ENCODE measurements at places on chromosomes 2 and 18. TPM values are rescaled to one million over a fixed set of nuclear protein-coding genes. Genes with fewer than 3 reads are reported as not detected.

DNA sequence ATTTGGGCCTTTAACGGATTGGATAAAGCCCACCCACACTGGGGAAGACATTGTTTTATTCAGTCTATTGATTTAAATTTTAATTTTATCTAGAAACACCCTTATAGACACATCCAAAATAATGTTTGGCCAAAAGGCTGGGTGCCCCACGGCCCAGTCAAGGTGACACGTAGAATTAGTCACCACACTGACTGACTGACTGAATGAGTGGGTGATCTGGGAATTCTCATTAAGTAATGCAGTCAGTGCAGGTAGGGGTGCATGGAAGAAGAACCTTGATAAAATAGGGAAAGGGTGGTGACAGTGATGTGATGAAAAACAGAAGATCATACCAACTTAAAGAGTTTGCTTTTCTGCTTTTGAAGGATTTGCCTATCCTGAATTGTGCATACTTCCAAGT, 554.8 kb downstream of the DCC start:
- no peak for DNase-seq

PARD6G gene
- polyA plus RNA-seq, result 7.8 TPM

- DNase-seq, result no peak
These were observed 670.9 kb upstream of the GCFC2 start for GRCh38 chr2:76381624-76382023.

DNA sequence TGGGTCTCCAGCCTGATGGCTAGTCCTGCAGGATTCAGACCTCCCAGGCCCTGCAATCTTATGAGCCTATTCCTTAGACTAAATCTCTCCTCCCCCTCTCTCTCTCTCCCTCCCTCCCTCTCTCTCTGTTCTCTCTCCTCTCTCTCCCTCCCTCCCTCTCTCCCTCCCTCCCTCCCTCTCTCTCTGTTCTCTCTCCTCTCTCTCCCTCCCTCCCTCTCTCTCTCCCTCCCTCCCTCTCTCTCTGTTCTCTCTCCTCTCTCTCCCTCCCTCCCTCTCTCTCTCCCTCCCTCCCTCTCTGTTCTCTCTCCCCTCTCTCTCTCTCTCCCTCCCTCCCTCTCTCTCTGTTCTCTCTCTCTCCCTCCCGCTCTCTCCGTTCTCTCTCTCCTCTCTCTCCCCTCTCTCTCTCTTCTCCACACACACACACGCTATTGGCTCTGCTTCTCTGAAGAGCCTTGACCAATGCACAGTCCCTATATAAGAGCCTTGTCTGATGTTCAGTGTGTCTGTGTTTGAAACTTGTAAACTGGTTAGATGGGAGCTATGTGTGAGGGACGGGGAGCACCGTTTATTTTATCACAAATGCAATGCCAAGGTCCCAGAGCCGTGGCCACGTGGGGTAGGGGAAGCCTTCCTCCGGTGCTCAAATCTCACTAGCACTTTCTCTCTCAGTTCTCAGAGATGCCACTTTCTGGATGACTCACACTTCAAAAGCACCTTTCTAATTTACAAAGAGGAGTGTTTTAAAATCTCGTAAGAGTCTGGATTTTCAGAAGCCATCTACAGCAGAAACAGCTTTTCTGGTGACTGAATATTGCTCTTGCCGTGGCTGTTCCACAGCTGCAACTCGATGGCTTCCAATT, 9.4 kb upstream of the PRLH start:
- DNase-seq, result no peak

KIAA2012 gene
- polyA plus RNA-seq, result 0.13 TPM

LCT gene
- polyA plus RNA-seq, result not detected

DNA sequence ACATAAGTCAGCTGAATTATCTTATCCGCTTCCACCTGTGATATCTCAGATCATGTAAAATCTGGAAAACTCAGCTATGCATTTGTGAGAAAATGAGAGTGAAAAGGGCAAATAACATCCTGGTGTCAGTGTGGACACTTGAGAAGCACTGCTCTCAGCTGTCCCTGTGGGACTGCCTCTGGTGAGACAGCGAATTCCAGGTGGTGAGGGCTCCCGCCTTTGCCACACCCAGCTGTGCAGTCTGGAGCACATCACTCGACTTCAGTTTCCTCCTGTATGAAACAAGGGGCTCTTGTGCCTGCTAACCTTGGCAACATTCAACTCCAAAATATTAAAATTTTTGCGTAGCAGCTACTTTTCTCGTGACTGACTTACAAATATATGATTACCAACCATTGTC, 194.9 kb upstream of the BOD1L2 start:
- DNase-seq, result no peak

DNA sequence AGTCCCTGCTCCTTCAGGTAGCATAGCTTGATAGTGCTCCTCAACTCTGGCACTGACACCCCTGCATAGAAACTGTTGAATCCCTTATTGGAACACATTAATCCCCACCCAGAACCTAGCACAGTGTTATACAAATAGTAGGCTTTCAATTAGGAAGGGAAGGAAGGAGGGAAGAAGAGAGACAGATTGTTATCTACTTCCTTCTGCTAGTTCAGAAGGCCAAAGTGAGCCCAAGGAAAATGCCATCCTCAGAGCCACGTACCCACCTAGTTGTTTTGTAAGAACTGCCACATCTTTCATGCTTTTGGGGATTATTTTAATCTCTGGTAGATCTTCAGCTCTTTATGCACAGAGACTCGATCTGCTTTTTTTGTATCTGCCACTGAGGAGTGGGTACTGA, 75.1 kb downstream of the CLHC1 start:
- no peak for DNase-seq
